ENCODE measurements at places on chromosomes 2 and 18.

GRCh38 chr2:112110966-112111365 lies 27.2 kb upstream of the FBLN7 start:
- DNase-seq: no peak

GRCh38 chr2:231597014-231597611 lies 4.4 kb downstream of the TEX44 start:
- DNase-seq: no peak

GRCh38 chr2:42084231-42084671 lies 36.4 kb downstream of the PKDCC start:
- DNase-seq: no peak

- no peak for DNase-seq
Observed at GRCh38 chr2:17892770-17893534, 14.5 kb downstream of the KCNS3 start.

GRCh38 chr2:163856941-163857340 lies 121.1 kb upstream of the FIGN start:
- DNase-seq: no peak

- no peak for DNase-seq
Observed at GRCh38 chr2:56671973-56672569, 488.3 kb downstream of the CCDC85A start.

GRCh38 chr2:229335877-229336346 lies 64.8 kb upstream of the PID1 start:
- no peak for DNase-seq

DNA sequence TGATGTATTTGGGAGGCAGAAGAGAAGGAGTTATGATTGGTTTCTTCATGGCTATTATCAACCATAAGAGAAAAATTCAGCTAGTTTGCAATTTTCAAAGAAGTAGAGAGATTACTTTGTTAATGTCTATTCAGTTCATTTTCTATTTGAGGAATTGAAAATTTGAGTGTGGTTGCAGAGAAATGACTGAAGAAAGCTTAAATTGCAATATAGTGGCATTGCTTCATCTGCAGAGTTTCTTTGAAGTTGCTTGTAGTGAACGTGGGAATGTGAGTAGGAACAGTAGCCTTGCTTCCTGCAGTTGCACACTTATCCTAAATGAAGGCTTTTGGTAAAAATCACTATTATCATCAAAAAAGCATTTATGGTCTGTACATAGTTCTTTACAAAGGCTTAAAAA lies 14.7 kb upstream of the CYRIA start:
- no peak for DNase-seq

DNA sequence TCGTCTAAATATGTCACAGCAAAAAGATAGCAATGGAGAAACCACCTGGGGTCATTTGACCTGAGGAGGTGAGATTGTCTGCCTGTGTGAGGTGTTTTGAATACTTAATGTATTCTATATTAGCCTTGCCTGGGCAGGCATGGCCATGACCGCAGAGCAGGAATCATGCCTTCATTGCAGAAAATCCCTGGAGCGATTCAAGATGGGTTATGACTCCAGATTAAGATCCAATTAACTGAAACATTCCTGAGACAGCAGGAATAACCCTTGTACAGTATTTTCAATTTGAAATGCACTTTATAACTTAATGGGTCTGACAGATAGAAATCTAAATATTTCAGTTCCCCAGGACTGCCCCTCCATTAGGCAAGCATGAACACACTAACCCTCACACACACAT lies 227.3 kb upstream of the RAB6C start:
- DNase-seq: no peak

- no peak for DNase-seq
Observed at GRCh38 chr2:179059026-179059700, 9.2 kb upstream of the CCDC141 start.

DNA sequence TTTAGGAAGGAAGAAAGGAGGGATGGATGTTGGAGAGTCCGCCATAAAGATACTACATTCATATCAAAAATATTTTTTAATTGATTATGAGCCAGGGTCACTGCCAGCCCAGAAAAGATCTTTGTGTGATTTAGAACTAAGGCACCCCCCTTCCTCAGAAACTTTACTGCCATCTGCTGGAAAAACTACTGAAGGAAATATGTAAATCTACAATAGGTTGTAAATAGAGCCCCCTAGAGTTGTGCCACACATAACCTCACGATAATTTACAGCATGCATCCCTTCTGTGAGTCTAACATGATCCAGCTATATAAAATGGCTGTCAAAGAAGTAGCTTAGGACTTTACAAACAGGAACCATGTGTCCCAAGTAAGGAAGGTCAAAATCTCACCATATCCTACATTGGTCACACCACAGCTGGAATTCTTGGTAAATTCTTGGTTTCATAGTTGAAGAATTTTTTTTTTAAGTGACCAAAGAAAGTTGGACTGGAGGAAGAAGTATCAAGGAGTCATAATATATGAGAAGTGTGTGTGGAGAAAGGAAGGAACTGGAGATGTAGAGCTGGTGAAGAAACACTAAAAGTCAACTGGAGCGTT lies 152.5 kb downstream of the CYP26B1 start:
- no peak for DNase-seq

- DNase-seq: no peak
Observed at GRCh38 chr2:205607146-205607545, 75.2 kb upstream of the NRP2 start.

- no peak for DNase-seq
Observed at GRCh38 chr2:79945653-79946445, 358.7 kb downstream of the LRRTM1 start.

DNA sequence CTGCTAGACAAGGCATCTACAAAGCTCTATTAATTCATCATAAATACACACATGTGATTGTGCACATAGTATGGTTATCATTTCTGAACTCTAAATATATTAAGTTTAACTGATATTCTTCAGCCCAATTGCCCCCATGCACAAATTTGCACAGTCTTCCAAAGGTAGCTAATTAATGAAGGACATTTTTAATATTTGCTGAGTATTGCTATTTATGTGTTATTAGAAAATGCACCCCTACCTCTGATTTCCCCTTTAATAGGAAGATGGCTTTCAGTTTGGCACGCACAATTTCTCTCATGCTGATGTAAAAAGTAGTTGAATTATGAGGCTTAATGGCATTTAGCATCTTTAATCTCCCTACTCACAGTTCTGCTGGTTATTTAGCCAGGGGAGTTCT lies 242.1 kb downstream of the DCC start:
- DNase-seq: no peak

DNA sequence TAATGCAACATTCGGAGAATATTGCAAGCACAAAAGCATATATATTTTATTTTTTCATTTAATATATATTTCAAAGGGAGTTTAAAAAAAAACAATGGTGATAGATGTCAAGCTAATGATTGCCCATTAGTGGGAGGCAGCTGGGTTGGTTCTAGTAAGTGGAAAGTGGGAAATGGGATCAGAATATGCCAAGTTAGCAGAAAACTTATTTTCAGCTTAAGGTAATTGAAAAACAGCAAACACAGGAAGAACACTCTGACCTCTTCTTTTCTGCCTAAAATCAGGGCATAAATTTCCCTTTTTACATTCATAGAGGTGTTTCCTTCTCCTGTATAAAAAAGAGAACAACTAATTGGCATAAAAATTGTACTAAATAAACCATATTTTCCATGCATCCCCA lies 535.3 kb upstream of the SYT4 start:
- no peak for DNase-seq

- DNase-seq: peak; percentile 4
Observed at GRCh38 chr2:76197842-76198448, 487.2 kb upstream of the GCFC2 start.

DNA sequence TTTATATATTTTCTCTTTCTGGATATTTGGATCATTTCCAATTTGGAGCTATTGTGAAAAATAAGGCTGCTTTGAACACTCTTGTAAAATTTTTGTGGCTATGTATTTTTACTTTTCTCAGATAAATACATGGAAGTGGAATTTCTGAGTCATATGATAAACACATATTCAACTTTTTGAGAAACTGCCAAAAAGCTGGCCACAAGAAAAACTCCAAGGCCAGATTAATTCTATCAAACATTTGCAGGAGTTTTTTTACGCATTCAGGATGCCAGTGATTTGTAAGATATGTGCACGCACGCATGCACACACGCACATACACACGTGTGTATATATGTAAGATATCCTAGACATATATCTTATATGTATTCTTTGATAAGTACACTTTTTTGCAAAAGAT lies 477.5 kb upstream of the SPHKAP start:
- DNase-seq: no peak

DNA sequence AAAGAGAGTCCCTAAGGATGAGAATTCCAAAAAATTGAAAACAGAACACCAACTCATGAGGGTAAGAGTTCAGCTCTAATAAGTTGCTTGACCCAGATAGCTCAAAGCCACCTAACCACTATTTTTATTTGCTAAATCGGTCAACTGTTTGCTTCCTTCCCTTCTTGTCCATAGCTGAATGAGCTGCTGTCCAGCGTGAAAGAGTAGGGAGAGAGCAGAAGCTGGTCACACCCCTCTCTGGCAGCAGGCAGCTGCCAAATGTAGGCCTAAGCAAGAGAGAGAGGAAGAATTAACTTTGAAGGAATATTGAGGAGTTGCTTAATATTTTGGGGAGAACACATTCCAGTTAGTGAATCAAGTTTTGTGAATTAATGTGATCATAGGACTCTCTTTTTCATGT lies 25.9 kb downstream of the AQP4 start:
- no peak for DNase-seq

- no peak for DNase-seq
Observed at GRCh38 chr2:167697948-167698347, 549.4 kb downstream of the STK39 start.

GRCh38 chr2:106886916-106887758 lies 1.2 kb upstream of the ST6GAL2 start:
- no peak for DNase-seq

- DNase-seq: no peak
Observed at GRCh38 chr2:18445433-18446320, 114.8 kb downstream of the RDH14 start.

- DNase-seq: no peak
Observed at GRCh38 chr2:181937473-181937872, 45.9 kb downstream of the ITPRID2 start.

DNA sequence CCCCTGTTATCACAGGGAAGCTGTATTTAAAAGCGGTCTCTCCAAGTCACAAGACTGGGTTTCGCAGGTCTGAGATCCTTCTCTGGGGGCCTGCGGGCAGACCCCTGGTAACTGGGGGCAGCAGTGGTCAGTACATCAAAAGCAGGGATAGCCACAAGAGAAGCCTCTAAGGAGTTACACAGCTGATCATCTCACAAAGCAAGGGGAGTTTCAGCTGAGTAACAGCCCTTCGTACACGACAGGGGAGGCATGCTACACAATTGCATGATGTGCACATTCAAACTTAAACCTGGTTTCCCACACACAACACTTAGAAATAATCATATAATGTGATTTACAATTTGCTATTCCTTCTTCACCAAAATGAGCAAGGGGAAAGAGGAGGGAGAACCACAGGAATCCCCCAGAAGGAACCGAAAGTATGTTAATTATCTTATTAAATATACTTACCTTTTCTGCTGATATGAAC lies 87.5 kb downstream of the TMEM131 start:
- DNase-seq: no peak

GRCh38 chr18:63000839-63001238 lies 285.5 kb downstream of the PHLPP1 start:
- no peak for DNase-seq

DNA sequence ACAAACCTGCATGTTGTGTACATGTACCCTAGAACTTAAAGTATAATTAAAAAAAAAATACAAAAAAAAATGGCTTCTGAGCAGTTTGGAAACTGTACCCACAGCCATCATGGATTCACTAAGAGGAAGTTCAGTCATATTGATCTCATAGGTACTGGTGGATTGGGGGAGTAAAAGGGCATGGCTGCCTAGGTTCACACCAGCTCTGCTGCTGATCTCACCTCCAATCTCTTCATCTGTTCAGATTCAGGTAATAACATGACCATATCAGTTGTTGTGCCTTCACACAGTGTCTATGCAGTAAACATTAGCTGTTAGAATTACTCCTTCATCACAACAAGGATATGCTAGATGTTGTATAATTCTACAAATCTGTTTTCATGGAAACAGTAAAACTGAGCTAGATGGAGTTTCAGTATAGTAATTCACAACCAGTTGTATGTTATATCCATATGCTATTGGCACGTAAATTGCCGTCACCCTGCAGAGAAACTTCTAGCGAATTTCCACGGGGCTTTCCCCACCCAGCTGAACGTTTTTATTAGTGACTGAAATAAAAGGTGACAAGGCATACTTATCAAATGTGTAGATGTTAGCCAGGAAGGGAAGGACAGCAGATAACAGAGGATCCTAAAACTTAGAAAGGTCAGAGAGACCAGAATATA lies 59.3 kb upstream of the ITM2C start:
- no peak for DNase-seq

- DNase-seq: no peak
Observed at GRCh38 chr18:75132098-75132870, 76.7 kb downstream of the PTGR3 start.

- no peak for DNase-seq
Observed at GRCh38 chr2:38648107-38648761, 17.7 kb upstream of the GALM start.
